Calu3 (cell line): ENCODE measurements at places on chromosomes 16 and 17. TPM values are rescaled to one million over a fixed set of nuclear protein-coding genes. Genes with fewer than 3 reads are reported as not detected.

- peak; percentile 49 for DNase-seq
Observed at GRCh38 chr16:48158296-48158695, 2.5 kb upstream of the ABCC12 start.

- no peak for DNase-seq
Observed at GRCh38 chr17:67672592-67673335, 45.0 kb upstream of the NOL11 start.

DNA sequence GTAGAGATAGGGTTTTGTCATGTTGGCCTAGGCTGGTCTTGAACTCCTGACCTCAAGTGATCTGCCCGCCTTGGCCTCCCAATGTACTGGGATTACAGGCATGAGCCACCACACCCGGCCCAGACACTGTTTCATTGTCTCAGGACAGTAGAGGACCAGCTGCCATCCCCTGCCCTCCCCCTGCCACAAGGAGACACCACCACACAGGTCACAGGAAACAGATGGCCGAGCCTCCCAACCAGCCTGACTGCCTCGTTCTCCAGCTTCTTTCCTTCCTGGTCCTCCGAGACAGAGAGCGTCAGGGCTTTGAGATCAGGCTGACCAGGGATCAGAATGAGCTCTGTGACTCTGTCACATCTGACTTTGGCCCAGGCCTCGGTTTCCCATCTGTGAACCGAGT lies 20.8 kb upstream of the RNPS1 start:
- no peak for DNase-seq

- peak; percentile 64 for DNase-seq
Observed at GRCh38 chr16:10971560-10971961, 27.2 kb downstream of the CLEC16A start.

DNA sequence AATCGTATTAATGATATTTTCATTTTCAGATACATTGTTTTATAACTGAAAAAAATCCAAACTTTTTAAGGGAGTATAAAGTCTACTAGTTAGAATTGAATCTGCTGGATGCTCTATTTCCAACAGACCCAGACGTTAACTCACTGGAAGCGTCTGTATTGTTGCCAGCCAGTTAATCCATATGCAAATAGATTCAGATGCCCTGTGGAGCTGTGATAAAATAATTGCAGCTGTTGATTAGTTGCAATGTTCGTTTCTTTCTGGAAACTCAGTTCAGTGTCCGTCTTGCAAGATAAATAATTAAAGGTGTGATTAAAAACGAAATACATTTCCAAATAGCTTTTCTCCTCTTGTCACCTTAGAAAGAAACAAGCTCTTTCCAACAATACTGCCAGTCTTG lies 5.1 kb upstream of the GNA13 start:
- DNase-seq, result no peak

GRCh38 chr16:84867696-84868095 lies 47.9 kb downstream of the CRISPLD2 start:
- no peak for DNase-seq

DNA sequence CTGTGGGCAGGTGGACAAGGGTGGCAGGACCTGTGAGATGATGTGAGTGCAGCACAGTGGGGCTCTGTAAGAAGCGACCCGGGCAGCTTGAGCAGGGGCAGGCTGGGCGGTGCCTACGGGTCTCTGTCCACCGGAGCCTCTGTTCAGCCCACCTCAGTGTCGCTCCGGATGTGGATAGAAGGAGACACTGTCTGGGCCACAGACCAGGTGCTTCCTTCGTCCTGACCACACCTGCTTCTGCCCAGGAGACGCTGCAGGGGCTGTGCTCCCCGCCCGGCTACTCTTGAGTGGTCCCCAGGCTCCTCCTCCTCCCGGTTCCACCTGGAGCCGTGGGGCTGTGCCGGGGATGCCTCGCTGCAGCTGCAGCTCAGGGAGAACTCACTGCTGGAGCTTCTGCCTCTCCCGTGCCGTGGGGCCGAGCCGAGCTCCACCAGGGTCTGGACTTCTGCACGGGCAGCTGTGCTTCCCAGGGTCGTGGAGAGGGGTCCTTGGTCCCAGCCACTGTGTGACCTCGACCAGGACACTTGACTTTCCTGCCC lies 21.5 kb downstream of the METRNL start:
- no peak for DNase-seq

DNA sequence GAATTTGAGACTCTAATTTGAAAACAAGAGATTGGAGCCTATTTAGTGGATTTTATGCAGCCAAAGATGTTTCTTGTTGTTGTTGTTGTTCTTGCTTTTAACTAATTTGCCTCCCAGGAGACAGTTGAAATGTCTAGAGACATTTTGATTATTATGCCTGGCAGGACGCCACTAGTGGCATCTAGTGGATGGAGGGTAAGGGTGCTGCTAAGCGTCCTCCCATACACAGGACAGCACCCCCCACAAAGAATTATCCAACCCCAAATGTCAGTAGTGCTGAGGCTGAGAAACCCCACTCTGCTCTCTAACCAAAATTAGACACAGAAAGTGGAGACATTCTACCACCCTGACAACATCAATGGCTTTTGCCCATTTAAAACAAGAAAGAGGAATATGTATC lies 15.4 kb upstream of the HSBP1 start:
- DNase-seq, result no peak

DNA sequence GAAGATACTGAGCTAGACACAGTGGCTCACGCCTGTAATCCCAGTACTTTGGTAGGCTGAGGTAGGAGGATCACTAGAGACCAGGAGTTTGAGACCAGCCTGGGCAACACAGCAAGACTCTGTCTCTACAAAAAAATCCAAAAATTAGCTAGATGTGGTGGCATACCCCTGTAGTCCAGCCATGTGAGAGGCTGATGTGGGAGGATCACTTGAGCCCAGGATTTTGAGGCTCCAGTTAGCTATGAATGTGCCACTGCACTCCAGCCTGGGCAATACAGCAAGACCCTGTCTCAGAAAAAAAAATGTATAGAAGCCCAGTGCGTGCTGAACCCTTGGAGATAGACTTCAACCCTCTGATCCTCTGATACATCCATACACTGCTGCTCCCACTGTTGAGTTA lies 7.2 kb upstream of the PPM1D start:
- no peak for DNase-seq

GRCh38 chr17:82487910-82488309 lies 29.4 kb downstream of the NARF start:
- no peak for DNase-seq

- no peak for DNase-seq
Observed at GRCh38 chr17:51422634-51423033, 162.3 kb downstream of the UTP18 start.

GRCh38 chr17:17710728-17711541 lies 29.7 kb downstream of the RAI1 start:
- DNase-seq, result peak; percentile 89

HSDL1 gene
- total RNA-seq, result 20.8 and 23.0 TPM in 2 replicates

LPO gene
- total RNA-seq, result not detected in 2 replicates

TBC1D3K gene
- total RNA-seq, result not detected in 2 replicates

PMFBP1 gene
- 6.2 and 8.5 TPM in 2 replicates for total RNA-seq

SLC12A3 gene
- not detected in 2 replicates for total RNA-seq

MT1F gene
- 2.6 and 7.7 TPM in 2 replicates for total RNA-seq

ST3GAL2 gene
- total RNA-seq, result 9.7 and 10.0 TPM in 2 replicates
